ENCODE measurements at places on chromosomes 13 and 19. TPM values are rescaled to one million over a fixed set of nuclear protein-coding genes. Genes with fewer than 3 reads are reported as not detected.
A peak's percentile ranks its signal among the peaks of the same experiment; 100 is the strongest.

Gene AMER2
- total RNA-seq: 0.17 TPM

DNA sequence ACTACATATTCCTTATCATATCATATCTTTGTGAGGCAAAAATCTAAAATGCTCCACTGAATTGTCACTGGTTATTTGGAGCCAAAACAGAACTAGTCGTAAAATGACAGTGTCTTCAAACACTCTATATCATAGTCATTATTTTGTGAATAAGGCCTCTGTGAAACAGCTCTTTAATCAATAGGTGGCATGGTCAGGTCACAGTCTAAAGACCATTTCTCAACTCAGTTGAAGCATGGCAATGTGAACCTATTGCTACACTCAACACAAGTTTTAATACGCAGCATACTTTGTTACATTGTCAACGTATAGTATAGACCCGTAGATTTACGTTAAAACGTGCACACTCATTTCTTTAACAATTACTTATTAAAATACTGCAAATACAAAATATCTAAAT lies 131.3 kb upstream of the PCDH20 start:
- DNase-seq: no peak

GRCh38 chr19:5990289-5990797 lies 12.4 kb upstream of the RANBP3 start:
- DNase-seq: peak; percentile 94

Gene FGF22
- total RNA-seq: not detected

DNA sequence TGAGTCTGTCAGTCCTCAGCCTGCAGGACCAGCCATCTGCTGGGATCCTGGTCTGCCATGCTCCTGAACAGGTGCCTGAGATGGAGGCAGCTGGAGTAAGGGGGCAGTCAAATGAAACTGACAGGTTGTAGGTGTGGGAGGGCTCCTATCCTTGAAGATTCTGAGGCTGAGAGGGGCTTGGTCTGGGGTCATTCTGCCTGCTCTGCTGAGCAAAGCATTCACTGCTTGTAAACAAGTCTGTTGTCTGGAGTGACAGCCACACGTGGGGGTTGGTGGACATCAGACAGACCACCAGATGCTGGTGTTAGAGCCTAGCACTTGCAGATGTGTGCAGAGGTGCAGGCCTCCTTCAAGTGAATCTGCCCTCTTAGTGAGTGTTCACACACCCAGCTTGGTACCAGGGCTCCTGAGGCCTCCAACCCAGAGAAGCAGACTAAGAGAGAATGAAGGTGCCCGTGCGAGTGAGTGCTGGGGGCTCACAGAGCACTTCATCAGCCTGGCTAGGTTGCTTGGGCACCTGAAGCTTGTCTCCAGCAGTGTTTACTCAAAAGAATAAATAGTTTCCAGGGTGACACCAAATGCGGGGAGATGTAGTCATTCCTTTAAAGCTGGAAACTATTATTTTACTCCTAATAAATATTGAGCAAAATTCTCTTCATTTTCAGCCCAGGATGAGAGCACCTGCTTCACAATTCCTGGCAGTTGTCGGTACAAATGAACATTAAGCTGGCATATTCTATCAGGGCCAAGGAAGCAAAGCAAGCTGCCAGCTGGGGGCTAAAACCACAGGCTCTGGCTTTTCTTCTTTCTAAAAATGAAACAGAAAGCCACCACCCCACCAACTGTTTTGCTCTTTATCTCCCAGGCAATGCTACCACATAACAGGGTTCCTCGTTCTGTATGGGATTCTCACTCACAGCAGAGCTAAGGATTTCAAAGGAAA lies 82.3 kb downstream of the RNASEH2B start:
- DNase-seq: no peak

DNA sequence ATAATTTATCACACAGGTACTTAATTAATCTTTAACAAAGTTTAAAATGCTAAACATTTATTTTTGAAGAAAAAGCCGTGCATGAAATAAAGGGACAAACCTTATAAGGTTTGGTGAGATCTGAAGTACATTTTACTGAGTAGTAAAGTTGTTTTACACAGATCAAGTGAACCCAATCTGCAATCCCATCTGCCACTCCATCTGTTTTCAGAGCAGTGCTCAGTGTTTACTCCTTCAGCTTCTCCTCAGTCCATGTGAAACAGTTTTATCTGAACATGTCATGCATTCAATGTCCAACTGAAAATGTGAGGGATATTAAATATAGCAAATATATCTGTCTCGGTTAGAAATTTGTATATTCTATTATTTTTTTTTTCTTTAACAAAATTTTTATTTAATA lies 166.8 kb downstream of the MAB21L1 start:
- DNase-seq: no peak

- peak; percentile 79 for DNase-seq
Observed at GRCh38 chr19:35959040-35959967, 23.1 kb downstream of the LRFN3 start.

Gene UPF1
- 95.8 TPM for total RNA-seq

GRCh38 chr19:1853295-1854038 lies 5.2 kb upstream of the REXO1 start:
- peak; percentile 96 for DNase-seq

DNA sequence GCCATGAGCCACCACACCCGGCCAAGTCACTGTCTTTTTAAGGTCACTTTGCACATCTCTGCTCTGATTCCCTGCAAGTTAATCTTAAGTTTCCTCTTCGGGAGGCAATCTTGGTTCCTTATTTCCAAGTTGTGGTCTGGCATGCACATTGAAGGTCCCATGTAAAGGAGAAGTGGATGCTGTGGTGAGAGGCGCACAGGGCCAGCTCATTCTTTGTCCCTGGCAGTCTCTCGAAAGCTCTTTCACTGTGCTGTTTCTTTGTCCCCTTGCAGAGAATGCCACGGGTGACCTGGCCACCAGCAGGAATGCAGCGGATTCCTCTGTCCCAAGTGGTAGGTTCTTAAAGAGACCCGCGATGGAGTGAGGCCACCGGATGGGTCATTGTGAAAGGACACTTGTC lies 16.4 kb upstream of the C19orf33 start:
- DNase-seq: no peak

Gene KMT5C
- total RNA-seq: 36.1 TPM

GRCh38 chr13:44688652-44689051 lies 112.5 kb upstream of the TSC22D1 start:
- no peak for DNase-seq

GRCh38 chr13:112715210-112715609 lies 25.4 kb downstream of the ATP11A start:
- peak; percentile 74 for DNase-seq

DNA sequence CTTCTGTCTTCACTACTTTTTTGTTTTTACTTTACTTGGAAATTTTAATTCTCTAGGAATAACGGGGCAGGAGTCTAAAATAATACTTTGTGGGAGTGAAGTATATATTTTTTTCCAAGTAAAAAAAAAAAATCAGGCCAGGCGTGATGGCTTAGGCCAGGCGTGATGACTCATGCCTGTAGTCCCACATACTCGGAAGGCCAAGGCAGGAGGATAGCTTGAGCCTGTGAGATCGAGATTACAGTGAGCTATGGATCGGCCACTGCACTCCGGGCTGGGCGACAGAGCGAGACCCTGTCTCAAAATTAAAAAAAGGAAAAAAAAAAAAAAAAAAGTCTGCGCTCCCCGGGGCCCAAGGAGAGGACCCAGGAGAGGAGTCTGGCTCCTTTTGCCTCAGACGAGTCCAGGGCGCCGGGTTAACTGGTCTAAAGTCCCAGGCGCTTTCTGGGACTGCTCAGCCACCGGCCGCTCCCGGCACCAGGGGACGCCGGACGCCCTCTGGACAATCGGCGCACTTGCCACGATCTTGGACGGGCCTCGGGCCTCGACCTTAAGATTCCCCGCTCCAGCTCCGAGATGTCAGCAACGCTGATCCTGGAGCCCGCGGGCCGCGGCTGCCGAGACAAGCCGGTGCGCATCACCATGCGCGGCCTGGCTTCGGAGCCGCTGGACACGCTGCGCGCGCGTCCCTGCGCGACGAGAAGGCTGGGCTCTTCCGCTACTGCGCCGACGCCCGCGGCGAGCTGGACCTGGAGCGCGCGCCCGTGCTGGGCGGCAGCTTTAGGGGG lies 2.7 kb upstream of the ZFP82 start:
- peak; percentile 36 for DNase-seq

DNA sequence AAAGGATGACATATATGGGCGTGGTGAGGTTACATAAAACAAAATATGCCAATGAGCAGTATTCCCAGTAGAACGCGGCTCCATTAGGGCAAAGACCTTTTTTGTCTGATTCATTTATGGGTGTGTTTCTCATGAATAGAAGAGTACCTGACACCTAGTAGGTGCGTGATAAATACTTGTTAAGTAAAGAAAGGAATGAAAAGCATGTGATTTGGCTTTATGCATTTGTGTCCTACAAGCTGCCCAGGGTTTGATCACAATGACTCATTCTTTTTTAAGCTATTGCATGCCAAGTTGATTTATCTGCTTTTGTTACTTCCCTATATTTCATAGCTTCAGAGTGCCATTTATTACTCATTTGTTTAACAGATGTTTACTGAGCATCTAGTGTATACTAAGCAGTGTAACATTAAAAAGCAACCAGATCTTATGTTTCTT lies 19.1 kb upstream of the KCTD4 start:
- no peak for DNase-seq

Gene ELANE
- total RNA-seq: not detected

DNA sequence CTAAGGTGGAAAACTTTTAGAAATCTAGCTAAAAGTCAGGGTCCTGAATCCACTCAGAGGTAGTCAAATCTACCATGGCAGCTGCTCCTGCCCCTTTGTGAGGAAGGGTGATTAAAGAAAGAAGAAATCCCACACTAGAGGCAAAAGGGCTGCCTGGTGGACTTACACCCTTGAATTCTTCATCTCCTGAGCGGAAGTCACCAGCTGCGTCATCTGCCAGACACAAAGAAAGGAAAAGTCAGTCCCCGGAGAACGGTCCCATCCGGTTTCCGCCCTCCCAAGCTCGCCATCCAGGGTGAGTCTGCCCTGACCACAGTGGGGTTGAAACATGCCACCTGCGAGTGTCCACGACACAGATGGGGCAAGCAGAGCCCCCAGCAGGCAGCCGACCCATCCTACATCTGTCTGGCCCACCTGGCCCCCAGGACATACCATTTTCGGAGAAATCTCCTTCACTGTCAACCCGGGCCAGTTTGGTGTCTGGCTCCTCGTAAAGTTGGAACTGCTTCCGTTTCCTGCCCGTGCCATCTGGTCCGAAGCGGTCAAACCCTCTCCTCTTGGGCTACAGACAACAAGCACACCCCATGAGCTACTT lies 7.7 kb downstream of the AKAP8 start:
- DNase-seq: no peak

All from H7 (cell line).